Calu3 (cell line): ENCODE measurements at places on chromosomes 11 and 22. TPM values are rescaled to one million over a fixed set of nuclear protein-coding genes. Genes with fewer than 3 reads are reported as not detected.

GRCh38 chr11:103183981-103184611, 74.9 kb downstream of the DYNC2H1 start:
- DNase-seq: no peak

DNA sequence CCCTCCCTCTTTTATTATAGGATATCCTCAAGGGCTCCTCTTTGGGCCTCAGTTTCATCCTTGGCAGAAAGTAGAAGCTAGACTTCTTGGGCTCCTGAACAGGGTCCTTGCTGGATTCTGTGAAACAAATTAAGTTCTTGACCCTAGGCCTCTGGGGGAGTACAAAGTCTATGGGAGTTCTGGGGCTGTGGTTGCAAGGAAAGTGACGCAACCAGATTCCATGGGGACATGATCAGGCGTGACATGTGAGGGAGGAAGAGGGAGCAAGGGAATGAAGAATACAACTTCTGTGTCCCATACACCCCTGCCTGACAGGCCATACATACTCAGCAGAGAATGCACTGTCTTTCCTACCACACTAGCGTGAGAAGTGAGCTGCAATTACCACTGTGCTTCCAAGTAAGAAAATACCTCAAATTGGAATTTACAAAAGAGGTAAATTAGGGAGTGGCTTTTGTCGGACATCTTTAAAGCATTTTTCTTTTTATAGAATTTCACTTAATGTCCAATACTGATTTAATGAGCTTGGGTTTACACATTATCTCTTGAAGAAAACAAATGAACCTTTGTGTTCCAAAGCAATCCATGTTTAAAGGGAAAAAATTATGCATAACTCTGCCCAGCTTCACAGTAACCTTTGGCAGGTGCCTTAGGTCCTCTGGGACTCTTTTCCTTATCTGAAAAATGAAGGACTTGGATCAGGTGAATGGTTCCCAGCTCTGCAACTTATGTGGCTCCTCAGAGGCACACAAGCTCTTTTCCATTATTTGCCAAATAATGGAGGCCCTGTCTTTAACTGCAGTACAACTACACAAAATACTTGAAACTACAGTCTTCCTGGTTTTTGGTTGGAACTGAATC, 38.9 kb downstream of the LIMK2 start:
- no peak for DNase-seq

CSRP3 gene
- total RNA-seq: not detected in 2 replicates

ZP1 gene
- total RNA-seq: not detected in 2 replicates

ANGPTL5 gene
- not detected in 2 replicates for total RNA-seq

HBG2 gene
- total RNA-seq: not detected in 2 replicates

DNA sequence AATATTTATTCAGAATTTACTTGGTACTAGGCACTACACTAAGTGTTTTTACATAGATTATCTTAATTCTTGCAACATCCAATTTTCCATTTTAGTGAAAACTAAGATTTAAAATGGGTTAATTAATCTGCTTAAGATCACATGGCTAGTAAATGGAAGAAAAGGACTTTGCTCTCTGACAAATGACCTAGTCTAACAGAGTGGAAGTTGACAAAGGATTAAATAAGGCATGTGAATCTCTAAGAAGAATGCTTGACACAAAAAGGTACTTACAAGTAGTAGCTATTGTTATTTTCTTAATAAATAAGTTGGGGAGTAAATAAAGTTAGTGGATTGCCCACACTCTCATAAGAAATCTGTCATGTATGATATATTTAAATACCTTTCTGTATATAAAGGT, 584.8 kb downstream of the DLG2 start:
- no peak for DNase-seq

RHOD gene
- total RNA-seq: 24.1 and 24.7 TPM in 2 replicates

GVQW3 gene
- 6.7 and 7.2 TPM in 2 replicates for total RNA-seq

GRCh38 chr11:69495441-69496201, 14.2 kb downstream of the LINC01488 start:
- DNase-seq: no peak

HBE1 gene
- total RNA-seq: not detected in 2 replicates

DNA sequence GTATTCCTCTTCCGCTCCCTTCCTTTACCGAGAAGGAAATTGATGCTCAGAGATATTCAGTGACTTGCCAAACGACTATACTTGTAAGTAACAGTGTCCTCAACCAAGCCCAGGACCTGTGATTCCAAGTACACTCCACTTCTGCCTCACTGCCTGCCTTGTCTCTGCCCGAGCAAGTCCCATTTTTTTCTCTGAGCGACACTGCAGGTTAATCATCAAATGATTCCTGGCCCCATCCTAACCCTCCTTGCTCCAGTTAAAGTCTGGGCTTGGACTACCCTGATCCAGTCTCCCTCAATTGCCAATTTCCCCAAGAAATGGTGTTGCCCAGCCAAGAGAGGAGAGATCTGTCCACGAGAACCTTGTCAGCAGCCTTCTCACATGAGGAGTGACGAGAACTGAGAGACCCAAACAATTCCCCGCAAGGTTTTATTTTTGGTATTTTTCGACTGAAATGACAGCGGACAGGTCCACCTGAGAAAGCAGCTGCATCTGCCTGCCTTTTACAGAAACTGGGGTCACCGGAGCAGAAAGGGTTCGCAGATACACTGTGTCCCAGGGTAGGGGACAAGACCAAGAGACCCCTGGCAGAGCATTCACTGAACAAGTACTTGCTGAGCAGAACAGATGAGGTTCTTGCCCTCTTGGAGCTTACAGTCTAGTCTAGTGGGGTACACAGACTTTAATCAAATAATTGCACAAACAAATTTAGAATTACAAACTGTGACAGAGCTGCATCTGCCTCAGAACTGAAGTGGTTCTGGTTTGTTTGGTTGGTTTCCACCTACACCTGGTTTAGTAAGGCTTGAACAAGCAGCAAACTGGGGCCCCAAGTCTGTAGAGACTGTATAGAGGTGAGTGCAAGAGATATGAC, 11.4 kb downstream of the POU2AF1 start:
- no peak for DNase-seq

GRCh38 chr11:63592975-63593395, 21.2 kb downstream of the PLAAT3 start:
- DNase-seq: peak; percentile 44

KCNJ5 gene
- not detected in 2 replicates for total RNA-seq

DNA sequence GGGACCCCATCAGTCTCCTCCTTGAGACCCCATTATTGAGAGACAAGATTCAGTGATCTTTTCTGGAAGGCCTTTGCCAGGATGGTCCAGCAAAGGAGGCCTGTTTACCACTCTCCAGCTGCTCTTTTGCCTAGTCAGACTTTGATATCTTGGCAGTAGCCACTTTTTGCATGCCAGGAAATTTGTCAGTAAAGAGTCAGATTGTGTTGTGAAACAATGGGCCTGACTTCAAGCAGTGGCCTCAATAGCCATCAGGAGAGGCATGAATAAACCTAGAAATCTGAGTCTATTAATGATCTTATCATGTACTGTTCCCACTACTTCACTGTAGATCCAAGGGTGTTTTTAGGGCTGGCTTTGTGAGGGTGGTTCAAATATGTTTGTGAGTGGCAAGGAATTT, 479.4 kb downstream of the JRKL start:
- DNase-seq: no peak

- no peak for DNase-seq
Measured at GRCh38 chr11:114182471-114183043, 113.6 kb upstream of the NNMT start.

DNA sequence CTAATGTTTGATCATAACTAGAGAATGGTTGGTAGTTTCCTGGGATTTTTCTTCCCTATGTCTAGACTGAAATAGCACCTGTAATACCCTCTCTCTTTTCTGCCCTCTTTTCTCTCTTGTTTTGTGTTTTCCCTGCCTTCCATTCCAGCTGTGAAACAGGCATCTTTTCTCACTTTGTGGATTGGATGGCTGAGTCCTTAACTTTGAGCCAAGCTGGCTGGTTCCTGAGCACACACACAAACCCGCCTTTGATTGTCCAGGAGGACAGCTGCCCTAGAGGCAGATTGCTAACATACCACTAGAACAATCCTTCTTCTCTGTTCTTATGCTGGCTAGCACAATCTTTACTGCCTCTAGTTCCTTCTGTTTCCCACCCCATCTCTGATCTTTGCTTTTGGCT, 17.7 kb downstream of the CTNND1 start:
- peak; percentile 51 for DNase-seq

DNA sequence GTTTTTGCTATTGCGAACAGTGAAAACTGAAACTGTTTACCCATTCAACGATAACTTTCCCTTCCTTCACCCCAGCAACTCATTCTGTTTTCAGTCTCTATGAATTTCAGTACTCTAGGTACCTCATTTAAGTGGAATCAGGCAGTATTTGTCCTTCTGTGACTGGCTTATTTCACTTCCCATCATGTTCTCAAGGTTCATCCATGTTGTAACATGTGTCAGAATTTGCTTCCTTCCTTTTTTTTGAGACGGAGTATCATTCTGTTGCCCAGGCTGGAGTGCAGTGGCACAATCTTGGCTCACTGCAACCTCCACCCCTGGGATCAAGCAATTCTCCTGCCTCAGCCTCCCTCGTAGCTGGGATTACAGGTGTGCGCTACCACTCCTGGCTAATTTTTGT, 23.7 kb downstream of the HTR3B start:
- DNase-seq: no peak

MB gene
- 0.37 TPM in 1 of 2 replicates, not detected in the other for total RNA-seq

PKNOX2 gene
- total RNA-seq: not detected in 2 replicates

DNA sequence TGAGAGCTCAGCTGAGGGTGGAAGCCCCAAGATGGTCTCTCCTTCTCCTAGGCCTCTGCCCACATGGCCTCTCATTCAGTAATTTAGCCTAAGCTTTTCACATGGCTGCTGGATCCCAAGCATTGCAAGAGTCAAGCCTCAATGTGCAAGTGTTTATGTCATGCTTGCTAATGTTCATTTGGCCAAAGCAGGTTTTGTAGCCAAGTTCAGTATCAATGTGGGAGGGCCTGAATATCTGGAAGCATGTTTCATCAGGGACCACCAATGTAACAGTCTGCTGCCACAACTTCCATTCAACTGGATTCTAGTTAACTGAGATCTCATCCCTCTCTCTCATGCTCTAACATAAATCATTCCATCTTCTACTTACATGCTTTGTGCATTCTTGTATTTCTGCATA, 8.5 kb upstream of the SYTL2 start:
- no peak for DNase-seq

DNA sequence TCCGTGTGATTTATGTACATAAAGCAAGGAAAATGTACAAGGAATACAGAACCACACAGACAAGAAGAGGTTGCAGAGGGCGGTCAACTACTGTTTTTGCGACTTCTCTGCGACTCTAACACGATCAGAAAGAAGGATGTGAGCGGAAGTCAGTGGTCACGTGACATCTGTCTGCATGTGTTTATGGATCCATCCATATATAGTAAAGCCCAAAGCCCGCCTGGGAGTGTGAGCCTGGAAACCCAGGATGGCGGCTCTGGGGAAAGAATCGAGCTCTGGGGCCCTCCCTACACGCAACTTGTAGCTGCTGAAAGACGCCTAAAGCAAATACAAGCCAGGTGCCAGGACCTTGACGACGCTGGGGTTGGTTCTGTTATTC, 8.8 kb downstream of the OSBPL5 start:
- DNase-seq: no peak

- no peak for DNase-seq
Measured at GRCh38 chr11:8389029-8389996, 125.6 kb upstream of the LMO1 start.

BATF2 gene
- total RNA-seq: 4.5 and 11.3 TPM in 2 replicates

CCDC86 gene
- total RNA-seq: 51.5 and 58.2 TPM in 2 replicates

OR2AG1 gene
- not detected in 2 replicates for total RNA-seq

DNA sequence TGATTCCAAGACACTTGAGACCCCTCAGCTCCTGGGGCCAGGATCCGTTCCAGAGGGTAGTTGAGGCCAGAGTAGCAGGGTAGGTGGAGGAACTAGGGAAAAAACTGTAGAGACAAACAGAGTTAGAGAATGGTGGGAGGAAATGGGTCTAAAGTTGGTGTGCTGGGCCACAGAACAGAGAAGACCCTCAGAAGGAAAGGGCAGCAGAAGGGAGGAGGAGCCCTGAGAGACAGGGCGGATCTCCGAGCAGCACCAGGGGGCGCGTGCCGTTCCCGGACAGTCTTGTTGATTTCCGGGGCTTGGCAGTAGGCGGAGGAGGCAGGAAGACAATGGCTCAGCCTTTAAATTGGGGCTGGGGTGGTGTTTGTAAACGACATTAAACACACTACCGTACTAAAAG, 2.4 kb upstream of the CECR2 start:
- peak; percentile 31 for DNase-seq

GRCh38 chr11:115665175-115665821, 161.1 kb upstream of the CADM1 start:
- DNase-seq: no peak

GGTLC2 gene
- not detected in 2 replicates for total RNA-seq

DNA sequence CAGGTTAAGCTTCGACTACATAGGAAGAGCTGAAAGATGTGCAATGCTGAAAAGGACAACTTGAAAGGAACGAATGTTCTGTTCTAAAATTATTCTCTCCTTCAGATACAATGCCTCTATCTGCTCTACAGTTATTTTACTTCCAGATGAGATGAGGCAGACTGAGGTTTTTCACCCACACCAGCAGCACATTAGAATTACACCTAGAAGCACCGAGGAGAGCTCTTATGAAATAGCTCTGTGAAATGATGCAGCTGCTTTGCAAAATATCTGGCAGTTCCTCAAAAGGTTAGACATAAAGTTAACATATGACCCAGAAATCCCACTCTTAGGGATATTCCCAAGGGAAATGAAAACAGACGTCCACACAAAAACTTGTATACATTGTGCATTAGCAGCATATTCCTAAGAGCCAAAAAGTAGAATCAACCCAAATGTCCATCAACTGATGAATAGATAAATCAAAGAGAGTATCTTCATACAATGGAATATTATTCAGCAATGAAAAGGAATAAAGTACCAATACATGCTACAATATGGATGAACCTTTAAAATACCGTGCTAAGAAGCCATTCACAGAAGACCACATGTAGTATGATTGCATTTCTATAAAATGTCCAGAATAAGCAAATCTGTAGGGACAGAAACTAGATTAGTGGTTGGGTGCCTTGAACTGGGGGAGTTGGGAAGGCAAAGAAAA, 34.5 kb downstream of the WT1 start:
- DNase-seq: no peak

GRCh38 chr11:121246769-121247035, 45.9 kb upstream of the SC5D start:
- DNase-seq: no peak

DNA sequence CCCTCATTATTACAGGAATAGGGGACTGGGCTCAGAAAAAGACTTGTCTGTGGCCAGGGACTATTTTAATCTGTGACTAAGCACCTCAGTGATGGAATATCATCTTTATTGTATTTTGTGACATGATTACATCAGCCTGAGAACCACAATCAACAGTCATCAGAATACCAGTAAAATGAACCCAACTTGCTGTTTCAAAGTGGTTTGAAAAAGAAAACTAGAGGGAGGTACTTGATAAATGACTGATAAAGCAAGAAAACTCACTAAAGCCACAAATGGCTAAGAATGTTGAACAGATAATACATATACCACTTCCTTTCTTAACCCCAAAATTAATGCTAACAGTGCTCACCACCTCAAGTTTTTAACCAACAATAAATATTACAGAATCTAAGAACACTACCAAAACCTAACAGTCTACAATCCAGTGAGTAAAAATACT, 155.7 kb downstream of the ATG16L2 start:
- DNase-seq: no peak

SOX10 gene
- total RNA-seq: not detected in 2 replicates

- no peak for DNase-seq
Measured at GRCh38 chr11:130645164-130645842, 196.9 kb downstream of the ADAMTS15 start.

OPCML gene
- not detected in 2 replicates for total RNA-seq

MMP10 gene
- not detected in 2 replicates for total RNA-seq

- DNase-seq: no peak
Measured at GRCh38 chr22:44627521-44628139, 74.4 kb upstream of the PRR5 start.
